ENCODE measurements at places on chromosomes 13 and 19. TPM values are rescaled to one million over a fixed set of nuclear protein-coding genes. Genes with fewer than 3 reads are reported as not detected.

TJP3 gene
- 118 TPM for polyA plus RNA-seq

MYH14 gene
- 110 TPM for polyA plus RNA-seq

CACNG7 gene
- polyA plus RNA-seq = not detected

C5AR2 gene
- polyA plus RNA-seq = 0.12 TPM

COX6B2 gene
- 0.48 TPM for polyA plus RNA-seq

C1QTNF9B gene
- 0.04 TPM for polyA plus RNA-seq

SGCG gene
- polyA plus RNA-seq = 0.59 TPM

LRP3 gene
- 4.1 TPM for polyA plus RNA-seq

OR7A5 gene
- polyA plus RNA-seq = not detected

KCNC3 gene
- 0.45 TPM for polyA plus RNA-seq

LILRA1 gene
- polyA plus RNA-seq = 0.21 TPM

ALOX5AP gene
- 2.1 TPM for polyA plus RNA-seq

KLK14 gene
- polyA plus RNA-seq = 0.09 TPM

ZNF418 gene
- 3.0 TPM for polyA plus RNA-seq

ZNF709 gene
- 0.38 TPM for polyA plus RNA-seq

PPM1N gene
- polyA plus RNA-seq = 2.5 TPM

CACNA1A gene
- 0.33 TPM for polyA plus RNA-seq

KLK4 gene
- polyA plus RNA-seq = 0.18 TPM

RFPL4AL1 gene
- polyA plus RNA-seq = not detected

GRIN2D gene
- polyA plus RNA-seq = 0.08 TPM

ANGPTL8 gene
- polyA plus RNA-seq = 0.15 TPM

ZNF491 gene
- polyA plus RNA-seq = 0.53 TPM

All from esophagus (tissue), 2 donors.